WTC11 (cell line): ENCODE measurements at places on chromosomes 4 and X. TPM values are rescaled to one million over a fixed set of nuclear protein-coding genes. Genes with fewer than 3 reads are reported as not detected.

The DNAAF6 gene
- not detected in 3 replicates for total RNA-seq

The SULT1E1 gene
- not detected in 3 replicates for total RNA-seq

DNA sequence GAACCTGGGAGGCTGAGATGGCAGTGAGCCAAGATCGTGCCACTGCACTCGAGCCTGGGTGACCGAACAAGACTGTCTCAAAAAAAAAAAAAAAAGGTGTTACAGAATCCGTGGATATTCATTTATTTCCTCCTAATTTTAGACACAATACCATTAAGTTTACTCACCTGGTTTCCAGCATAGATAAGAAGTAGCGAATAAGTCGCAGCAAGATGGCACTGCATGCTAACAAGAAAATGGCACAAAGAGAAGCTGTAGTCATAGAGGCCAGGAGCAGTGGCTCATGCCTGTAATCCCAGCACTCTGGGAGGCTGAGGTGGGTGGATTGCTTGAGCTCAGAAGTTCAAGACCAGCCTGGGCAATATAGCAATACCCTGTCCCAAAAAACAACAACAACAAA is 17.0 kb upstream of the MOB1B start:
- no peak overlapping the region for H3K4me3 ChIP-seq
- H3K4me1 ChIP-seq, result no peaks in the 10 kb centered on the region
- no peak overlapping the region for H3K27ac ChIP-seq
- H3K27me3 ChIP-seq, result no peaks in the 10 kb centered on the region; the same call in 1 of the 2 replicates
- DNase-seq, result no peak
- no peaks in the 10 kb centered on the region for H3K36me3 ChIP-seq

GRCh38 chr4:88791274-88791673 is 93.6 kb upstream of the NAP1L5 start:
- H3K4me1 ChIP-seq, result peaks cover 21% of the 10 kb centered on the region
- no peaks in the 10 kb centered on the region for H3K27me3 ChIP-seq
- no peak for DNase-seq
- no peak overlapping the region for H3K4me3 ChIP-seq
- no peak overlapping the region for H3K27ac ChIP-seq

DNA sequence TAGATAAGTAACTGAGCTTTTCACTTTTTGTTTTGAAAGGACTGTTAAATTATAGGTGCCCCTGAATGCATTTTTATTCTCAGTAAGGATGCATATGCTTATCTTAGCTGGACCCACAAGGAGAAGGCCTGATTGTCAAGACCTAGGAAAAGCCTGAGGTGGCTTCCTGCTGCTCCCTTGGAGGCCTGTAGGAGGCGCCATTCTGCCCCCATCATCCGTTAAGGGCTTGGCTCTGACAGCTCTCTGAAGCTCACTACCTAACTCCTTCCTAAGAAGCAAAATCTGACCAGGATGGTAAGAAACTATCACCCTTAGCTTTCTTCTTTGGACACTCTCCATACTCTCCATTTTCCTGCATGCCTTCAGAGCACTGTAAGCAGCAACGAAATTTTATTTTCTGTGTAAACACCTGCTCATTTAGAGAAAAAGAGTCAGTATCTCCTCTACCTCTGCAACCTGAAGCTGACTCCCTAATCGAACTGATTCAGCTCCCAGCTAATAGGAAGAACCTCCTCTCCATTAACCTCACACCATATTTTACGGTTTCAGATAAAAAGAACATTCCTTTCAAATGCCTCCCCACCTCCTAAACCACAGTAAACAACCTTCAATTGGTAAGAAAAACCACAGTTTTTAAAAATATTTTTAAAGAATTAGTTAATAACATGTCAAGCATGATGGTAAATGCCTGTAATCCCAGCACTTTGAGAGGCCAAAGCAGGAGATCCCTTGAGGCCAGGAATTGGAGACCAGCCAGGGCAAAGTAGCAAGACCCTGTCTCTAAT is 73.4 kb upstream of the EDNRA start:
- no peak overlapping the region for H3K4me3 ChIP-seq
- H3K27ac ChIP-seq, result peak overlapping the region; percentile 27; the same call in 1 of the 2 replicates
- no peaks in the 10 kb centered on the region for H3K4me1 ChIP-seq
- DNase-seq, result peak; percentile 59
- no peaks in the 10 kb centered on the region; the same call in 1 of the 2 replicates for H3K27me3 ChIP-seq

DNA sequence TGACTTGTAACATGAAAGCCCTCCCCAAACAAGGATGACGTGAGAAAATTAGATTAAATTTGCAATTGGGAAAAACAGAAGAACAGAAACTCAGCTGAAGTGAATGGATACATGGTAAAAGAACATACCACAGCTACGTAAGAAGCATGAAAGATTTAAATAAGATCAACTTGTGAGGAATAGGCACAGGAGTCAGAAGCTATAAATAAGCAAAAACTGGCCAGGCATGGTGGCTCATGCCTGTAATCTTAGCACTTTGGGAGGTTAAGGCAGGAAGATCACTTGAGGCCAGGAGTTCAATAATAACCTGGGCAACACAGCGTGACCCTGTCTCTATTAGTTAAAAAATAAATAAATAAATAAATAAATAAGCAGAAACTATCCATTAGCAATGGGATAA is 33.6 kb upstream of the ZCCHC13 start:
- H3K27me3 ChIP-seq, result no peaks in the 10 kb centered on the region
- no peak overlapping the region for H3K4me3 ChIP-seq
- H3K36me3 ChIP-seq, result peaks cover 25% of the 10 kb centered on the region
- DNase-seq, result no peak
- peak overlapping the region; percentile 61 for H3K27ac ChIP-seq

DNA sequence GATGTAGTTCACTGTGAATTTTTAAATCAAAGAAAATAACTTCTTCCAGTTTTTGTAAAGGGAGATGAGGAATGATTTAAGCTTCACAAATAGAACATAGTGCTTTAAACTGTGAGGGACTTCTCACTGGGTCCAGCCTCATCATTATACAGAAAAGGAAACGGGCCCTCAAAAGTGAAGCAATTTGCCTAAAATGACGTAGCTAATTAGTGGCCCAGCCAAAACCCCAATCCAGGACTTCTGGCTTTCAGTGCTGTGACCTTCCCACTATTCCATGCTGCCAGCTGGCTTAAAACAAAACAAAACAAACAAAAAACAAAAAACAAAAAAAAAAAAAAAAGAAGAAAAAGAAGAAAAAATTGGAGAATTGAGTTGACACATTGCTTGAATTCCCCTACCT is 45.0 kb upstream of the STOX2 start:
- H3K36me3 ChIP-seq, result no peaks in the 10 kb centered on the region
- H3K4me3 ChIP-seq, result no peak overlapping the region
- peaks cover 6% of the 10 kb centered on the region; the same call in 1 of the 2 replicates for H3K27me3 ChIP-seq
- DNase-seq, result no peak

DNA sequence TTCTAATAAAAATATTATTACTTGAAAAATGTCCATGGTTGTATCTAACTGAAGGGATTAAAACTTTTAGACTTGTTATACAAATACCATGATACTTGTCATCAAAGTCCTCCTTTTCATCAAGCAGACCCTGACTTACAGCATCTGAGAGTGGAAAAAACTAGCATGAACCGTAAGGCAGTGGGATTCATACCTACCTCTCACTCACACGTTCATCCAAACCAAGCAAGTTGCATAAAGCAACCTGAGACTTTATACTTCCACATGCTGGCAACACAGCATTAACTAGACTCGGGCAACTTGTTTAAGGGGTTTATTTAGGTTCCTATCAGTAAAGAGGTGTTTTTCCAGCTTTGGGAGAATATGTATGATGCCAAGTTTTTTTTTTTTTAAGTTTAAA is 22.6 kb upstream of the TLR7 start:
- no peak overlapping the region for H3K4me3 ChIP-seq
- no peak overlapping the region for H3K27ac ChIP-seq
- no peaks in the 10 kb centered on the region for H3K27me3 ChIP-seq
- peaks cover 7% of the 10 kb centered on the region for H3K4me1 ChIP-seq
- no peak for DNase-seq
- H3K36me3 ChIP-seq, result no peaks in the 10 kb centered on the region

DNA sequence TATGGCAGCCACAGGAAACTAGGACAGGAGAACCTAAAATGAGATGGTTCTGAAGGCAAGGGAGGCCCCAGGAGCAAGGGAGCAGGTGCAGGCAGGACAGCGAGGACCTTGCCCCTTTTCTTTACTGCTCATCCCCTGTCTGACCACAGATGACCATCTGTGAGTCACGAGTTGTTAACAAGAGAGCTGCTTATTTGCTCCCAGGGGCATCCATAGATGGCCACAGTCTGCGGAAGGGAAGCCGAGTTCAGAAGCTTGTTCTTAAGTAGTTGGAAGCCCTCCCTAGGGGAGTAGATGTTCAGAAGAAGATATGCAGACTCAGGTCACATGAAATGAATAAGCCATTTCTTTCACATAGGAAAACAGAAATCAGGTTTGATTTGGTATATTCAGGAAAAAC is 69.4 kb downstream of the EVC2 start:
- no peaks in the 10 kb centered on the region for H3K27me3 ChIP-seq
- peaks cover 13% of the 10 kb centered on the region for H3K36me3 ChIP-seq
- H3K27ac ChIP-seq, result no peak overlapping the region
- no peak for DNase-seq
- no peak overlapping the region for H3K4me3 ChIP-seq

GRCh38 chr4:77344001-77344400 is 187.0 kb downstream of the CCNG2 start:
- peaks cover 32% of the 10 kb centered on the region for H3K36me3 ChIP-seq
- no peak overlapping the region for H3K4me3 ChIP-seq
- H3K27me3 ChIP-seq, result peaks cover 18% of the 10 kb centered on the region
- DNase-seq, result no peak

DNA sequence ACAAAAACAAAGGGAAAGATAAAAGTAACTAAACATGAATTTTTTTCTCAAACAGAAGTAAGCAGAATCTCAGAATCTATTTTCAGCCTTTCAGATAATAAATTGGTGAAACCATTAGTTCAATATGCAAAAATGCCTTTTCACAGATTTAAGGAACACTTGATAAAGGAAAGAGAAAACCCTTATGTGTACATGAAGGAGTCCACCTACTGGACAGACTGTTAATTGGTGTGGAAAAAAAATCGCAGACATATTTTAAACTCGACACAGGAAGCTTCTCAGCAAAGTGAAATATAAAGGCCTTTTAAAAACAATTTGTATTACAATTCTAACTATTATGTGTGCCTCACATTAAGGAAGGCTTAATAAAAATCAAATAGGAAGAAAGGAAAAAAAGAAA is 22.3 kb downstream of the COX7B2 start:
- H3K27me3 ChIP-seq, result no peaks in the 10 kb centered on the region
- H3K4me1 ChIP-seq, result no peaks in the 10 kb centered on the region
- no peak overlapping the region for H3K27ac ChIP-seq
- H3K36me3 ChIP-seq, result no peaks in the 10 kb centered on the region
- no peak for DNase-seq

DNA sequence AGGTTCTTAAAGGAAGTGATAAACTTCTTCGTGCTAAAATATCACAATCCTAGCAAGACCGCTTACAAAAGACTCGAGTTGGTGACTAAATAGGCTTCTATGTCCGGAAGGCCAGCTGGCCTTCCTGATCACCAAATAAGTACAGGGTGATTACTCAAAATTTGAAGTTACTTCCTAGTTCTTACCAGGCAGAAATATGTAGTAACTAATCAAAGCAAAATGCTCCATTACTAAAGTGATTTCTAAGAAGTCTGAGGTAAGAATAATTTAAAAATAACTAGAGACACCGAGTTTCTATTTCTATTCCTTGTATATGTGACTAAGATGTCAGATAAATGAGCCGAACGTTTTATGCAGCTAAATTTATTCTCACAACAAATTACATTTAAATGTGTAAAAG is 62.2 kb downstream of the NSUN7 start:
- peaks cover 16% of the 10 kb centered on the region for H3K36me3 ChIP-seq
- no peak for DNase-seq
- H3K27me3 ChIP-seq, result no peaks in the 10 kb centered on the region
- H3K27ac ChIP-seq, result 0 out of 2 replicates have a peak overlapping the region, but pooled peaks have one; percentile 59
- no peak overlapping the region for H3K4me3 ChIP-seq

GRCh38 chr4:136355970-136356369 is 1176.3 kb downstream of the PCDH18 start:
- H3K4me3 ChIP-seq, result no peak overlapping the region
- H3K27me3 ChIP-seq, result no peaks in the 10 kb centered on the region
- peak; percentile 14 for DNase-seq
- no peak overlapping the region for H3K27ac ChIP-seq

GRCh38 chr4:158112611-158113010 is 60.2 kb downstream of the GASK1B start:
- DNase-seq, result no peak
- no peaks in the 10 kb centered on the region for H3K36me3 ChIP-seq
- H3K27ac ChIP-seq, result no peak overlapping the region
- H3K27me3 ChIP-seq, result no peaks in the 10 kb centered on the region
- peaks cover 32% of the 10 kb centered on the region for H3K4me1 ChIP-seq
